ENCODE measurements at places on chromosomes 4 and X.

DNA sequence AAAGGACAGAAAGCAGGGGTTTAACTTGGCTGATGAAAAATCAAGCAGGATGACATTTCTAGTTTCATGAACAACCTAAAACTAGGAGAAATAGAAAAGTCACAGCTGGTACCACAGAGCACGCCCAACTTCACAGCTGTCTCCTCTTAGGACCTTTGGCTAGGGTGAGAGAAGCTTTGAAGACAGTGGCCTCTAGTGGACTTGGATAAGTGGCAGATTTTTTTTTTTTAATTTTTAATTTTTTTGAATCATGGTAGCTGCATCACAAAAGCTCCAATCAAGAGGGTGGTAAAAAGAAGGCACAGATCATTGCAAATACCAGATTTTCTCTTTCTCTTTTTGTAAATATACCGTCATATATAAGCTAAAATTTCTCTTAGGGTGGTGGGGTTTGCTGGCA lies 20.2 kb upstream of the MAP3K15 start:
- peak; percentile 46 for DNase-seq

DNA sequence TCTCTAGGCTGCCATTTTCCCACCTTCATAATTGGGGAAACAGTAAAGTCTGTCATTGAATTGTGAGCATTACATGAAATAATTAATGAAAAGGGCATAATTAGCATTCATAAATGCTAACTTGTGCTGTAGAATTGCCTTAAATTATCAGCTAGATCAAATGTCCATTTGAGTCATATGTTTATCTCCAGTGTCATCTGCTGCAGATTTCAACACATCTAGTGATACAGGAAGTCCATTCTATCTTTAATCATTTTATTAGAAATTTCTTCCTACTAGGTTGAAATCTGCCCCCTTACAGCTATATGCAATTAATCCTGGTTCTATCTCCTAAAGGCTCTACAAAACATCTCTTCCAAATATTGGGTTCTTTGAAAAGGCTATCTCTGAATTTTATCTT lies 240.3 kb upstream of the GALNT7 start:
- no peak for DNase-seq

GRCh38 chr4:126766241-126766640 lies 866.5 kb upstream of the INTU start:
- no peak for DNase-seq

DNA sequence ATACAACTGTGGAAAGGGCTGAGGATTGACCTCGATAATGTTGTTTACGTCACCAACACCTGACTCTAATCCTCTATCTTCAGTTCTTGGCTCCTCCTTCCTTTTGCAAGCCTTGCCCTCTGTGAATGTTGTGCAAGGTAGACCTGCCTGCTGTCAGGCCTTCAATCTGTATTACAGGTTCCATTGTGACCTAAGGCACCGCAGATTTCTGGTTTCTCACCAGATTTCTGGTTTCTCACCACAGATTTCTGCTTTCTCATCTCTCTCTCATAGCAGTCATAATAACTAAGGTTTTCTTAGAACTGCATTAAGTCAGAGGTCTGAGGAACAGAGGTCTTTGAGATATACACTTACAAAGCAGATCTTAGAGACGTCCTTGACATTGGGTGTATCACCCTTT lies 51.5 kb upstream of the ETNPPL start:
- no peak for DNase-seq

DNA sequence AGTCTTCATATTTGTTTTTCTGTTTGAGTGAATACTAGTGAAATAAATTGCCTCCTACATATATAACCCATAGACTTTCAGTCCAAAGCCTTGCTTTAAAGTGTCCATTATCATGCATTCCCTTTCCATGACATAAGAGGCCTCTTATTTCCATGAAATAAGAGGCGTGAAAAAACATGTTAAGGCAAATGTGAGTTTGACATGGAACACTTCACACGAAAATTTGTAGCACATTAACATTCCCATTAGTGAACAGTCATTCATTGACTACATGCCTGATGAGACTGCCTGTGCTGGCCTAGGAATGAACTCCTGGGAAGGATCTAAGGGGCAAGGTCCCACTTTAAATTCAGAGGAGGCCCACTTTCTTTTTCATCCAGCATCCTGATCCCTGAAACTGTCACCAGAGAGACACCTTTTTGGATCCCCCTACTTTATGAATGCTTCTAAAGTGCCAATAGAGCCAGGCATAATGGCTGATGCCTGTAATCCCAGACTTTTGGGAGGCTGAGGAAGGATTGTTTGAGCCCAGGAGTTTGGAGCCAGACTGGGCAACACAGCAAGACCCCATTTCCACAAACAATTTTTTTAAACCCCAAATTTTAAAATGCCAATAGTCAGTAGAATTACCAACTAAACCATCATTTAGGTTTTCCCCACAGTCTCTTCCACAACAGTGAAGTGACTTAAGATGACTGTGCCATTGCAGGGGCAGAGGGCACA lies 6.7 kb downstream of the RTL8B start:
- DNase-seq: no peak

- DNase-seq: no peak
Observed at GRCh38 chr4:10781805-10782204, 97.2 kb upstream of the CLNK start.

DNA sequence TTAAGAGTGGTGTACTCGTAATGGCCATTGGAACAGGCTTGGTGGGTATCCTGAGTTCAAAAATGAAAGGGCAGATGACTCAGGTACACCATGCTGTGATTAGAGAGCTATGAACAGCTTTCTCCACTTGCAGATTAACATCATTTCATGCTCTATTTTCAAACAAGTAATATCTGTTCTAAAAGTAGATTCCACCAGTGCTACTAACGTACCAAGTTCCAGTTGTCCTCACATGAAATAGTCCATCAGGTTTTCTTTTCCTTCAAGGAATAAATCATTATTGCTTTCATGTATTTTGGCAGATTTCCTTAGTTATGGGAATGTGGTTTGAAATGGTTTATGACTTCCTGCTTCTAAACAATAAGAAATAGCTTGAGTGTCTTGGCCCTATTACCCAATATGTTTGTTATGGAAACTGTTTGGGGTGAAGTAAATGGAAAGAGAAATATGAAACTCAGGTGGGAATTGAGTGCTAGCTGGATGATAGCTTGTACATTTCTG lies 49.9 kb downstream of the PCDH7 start:
- no peak for DNase-seq

DNA sequence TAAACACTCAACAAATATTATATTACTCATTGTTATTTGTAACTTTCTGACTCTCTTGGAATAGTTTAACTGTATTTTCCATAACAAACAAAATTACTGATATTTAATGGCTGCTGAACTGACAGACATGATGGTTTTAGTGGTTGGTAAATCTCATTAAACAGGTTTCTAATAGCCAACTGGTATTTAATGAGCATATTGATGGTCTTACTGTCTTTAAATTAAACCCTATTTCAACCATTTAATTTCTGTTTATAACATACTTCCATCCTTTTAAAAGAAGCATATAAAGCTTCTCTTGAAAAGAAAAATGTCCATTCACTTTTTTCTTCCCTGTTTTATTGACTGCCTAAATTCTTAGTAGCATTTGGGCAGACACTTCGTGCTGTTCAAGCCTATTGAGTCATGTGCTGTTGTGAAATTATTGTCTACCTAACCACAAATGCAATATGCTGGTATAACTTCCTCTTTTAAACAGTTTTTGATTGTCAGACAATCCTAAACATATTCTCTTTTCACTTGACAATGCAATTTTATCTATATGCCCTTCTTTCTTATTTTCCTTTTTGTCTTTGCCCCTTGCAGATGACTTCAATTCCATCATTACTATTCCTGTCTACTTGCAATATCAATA lies 163.9 kb upstream of the SLC7A11 start:
- peak; percentile 8 for DNase-seq

DNA sequence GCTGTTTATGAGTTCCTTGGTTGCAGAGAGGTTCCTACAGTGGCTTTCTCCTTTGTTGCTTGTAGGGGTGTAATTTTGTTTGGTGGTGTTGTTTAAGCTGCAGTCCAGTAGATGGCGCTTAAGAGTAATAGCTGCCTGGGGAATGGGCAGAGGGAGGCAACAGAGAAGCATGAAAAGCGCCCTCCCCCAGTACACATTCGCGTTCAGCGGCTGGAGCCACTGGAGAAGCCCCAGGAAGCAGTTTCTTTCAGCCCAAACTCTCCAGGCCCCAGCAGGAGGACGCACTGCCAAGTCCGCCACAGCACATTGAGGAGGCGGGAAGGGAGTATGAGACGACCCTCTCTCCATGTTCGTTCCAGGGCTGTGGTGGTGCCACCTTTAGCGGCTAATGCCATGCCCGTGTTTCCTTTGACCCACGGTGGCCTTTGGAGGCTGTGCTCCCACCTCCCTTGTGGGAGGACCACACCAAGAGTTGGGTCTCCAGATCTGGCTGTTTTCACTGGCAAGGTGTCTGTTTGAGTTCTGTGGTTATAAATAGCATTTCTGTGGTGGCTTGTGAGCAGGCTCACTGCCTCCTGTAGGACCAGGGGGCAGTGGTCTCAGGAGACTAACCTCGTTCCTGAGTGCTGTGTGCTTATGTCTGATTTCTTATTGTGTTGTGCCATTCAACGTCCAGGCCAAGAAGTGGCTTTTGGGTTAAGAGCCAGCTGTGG lies 252.3 kb downstream of the ARHGAP10 start:
- DNase-seq: peak; percentile 44

- DNase-seq: no peak
Observed at GRCh38 chr4:47749858-47750257, 88.0 kb downstream of the CORIN start.

- no peak for DNase-seq
Observed at GRCh38 chr4:7197910-7198309, 5.6 kb downstream of the SORCS2 start.

DNA sequence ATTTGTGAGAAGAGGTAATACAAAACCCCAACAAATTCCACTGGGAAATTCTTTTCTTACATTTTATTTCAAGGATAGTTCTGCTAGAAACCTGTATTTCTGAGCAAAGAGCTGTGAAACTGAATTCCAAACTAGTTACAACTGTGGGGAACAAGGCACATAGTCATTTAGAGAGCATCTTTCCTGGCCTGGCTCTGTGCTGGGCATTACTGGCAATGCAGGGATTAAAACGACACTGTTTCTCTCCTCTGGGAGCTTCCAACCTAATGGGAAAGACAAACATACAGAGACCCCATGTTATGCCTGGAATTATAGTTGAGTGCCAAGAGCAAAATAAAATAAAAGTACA lies 36.5 kb downstream of the SUPT20HL1 start:
- DNase-seq: no peak

DNA sequence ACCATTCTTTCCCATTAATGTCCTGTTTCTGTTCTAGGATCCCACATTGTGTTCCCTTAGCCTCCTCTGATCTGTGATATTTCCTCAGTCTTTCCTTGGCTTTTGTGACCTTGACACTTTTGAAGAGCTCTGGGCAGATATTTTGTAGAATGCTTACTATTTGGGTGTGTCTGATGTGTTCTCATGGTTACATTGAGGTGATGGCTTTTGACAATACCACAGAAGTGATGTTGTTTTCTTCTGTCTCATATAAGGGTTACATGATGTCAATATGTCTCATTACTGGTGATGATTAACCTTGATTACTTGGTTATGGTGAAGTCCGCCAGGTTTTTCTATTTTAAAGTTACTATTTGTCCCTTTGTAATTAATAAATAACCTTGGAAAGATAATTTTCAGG lies 183.7 kb downstream of the SOWAHB start:
- no peak for DNase-seq

All from hepatic stellate cell (primary cell).